Mononuclear cell (primary cell): ENCODE measurements at places on chromosomes 1 and 21. TPM values are rescaled to one million over a fixed set of nuclear protein-coding genes. Genes with fewer than 3 reads are reported as not detected.

Gene CD244
- 15.5 TPM for total RNA-seq

Gene IL19
- 0.10 TPM for total RNA-seq

Gene SLAMF6
- total RNA-seq, result 8.2 TPM

Gene TMEM183A
- total RNA-seq, result 207 TPM

Gene B3GALNT2
- 6.5 TPM for total RNA-seq

Gene KCTD3
- total RNA-seq, result 5.9 TPM

Gene HTR6
- 0.31 TPM for total RNA-seq

Gene SMIM11
- total RNA-seq, result 2.1 TPM

Gene AMY1C
- total RNA-seq, result not detected

Gene CD84
- 33.4 TPM for total RNA-seq

Gene HUNK
- 0.10 TPM for total RNA-seq

Gene MAEL
- not detected for total RNA-seq

Gene SPOCD1
- total RNA-seq, result 3.4 TPM

Gene MYOM3
- total RNA-seq, result not detected

Gene DDR2
- 1.2 TPM for total RNA-seq

Gene ID3
- total RNA-seq, result 47.3 TPM

Gene DISC1
- 17.2 TPM for total RNA-seq

Gene KMO
- total RNA-seq, result 3.9 TPM

Gene RGS1
- 1,368 TPM for total RNA-seq

Gene DIRAS3
- not detected for total RNA-seq

Gene SLFNL1
- total RNA-seq, result 0.10 TPM

Gene MYCBP
- 5.6 TPM for total RNA-seq

Gene SMIM1
- 0.73 TPM for total RNA-seq

Gene TFF2
- not detected for total RNA-seq
